Dermis blood vessel endothelial cell (primary cell): ENCODE measurements at places on chromosomes 13 and 19.

DNA sequence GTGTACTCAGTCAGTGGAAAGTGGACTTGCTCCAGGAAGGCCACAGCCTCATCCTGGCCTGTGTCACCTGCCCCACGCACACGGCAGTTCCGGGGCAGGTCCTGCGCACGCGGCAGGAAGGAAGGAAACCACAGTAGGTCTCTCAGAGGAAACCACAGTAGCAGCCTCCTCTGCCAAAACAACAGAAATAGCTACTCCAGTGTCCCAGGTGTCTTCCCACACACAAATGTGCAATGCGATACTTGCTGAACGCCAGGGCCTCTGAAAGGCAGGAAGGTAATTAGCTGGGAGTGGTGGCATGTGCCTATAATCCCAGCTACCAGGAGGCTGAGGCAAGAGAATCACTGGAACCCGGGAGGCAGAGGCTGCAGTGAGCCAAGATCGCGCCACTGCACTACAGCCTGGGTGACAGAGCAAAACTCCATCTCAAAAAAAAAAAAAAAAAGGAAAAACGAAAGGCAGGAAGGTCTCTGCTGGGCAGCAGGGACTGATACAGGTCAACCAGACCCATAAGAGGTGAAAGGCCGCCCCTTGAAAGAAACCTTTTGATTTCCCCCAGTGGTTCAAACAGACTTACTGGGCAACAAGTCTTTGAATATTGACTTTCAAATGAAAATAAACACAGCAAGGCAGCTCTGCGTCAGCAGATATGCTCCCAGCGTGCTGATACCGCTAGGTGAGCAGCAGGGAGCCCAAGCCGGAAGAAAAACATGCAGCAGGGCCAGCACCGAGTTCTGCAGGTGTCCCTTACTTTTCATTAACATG is 49.5 kb downstream of the CRYL1 start:
- peak; percentile 57 for DNase-seq

DNA sequence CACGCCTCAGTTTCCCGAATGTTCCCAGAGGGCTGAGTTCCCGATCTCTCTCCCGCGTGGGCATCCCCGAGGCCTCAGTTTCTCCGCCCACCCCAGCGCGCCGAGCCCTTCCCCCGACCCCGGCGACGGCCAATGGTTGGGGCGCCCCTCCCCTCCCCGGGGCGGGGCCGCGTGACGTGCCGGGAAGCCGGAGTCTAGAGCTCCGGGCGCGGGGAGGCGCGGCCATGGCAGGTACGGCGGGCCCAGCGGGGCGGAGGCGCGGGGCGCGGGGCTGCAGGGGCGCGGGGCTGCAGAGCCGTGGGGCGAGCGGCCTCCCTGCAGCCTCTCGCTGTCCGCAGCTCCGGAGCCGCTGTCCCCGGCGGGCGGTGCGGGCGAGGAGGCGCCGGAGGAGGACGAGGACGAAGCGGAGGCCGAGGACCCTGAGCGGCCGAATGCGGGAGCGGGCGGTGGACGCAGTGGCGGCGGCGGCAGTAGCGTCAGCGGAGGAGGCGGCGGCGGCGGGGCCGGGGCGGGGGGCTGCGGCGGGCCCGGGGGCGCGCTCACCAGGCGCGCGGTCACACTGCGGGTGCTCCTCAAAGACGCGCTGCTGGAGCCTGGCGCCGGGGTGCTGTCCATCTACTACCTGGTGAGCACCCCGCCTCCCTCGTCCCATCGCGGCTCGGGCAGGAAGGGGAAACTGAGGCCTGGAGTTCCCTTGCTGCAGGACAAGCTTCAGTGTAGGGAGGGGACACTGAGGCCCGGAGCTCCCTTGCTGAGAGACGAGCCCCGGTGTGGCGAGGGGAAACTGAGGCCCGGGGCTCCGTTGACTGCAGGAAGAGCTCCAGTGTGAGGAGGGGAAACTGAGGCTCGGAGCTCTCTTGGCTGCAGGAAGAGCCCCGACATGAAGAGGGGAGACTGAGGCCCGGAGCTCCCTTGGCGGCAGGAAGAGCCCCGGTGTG is at the start of gene MPND:
Gene MPND (plus strand): TSS at position 193 of the 938 bp plus-strand sequence. CDS start 32 bp downstream, at position 225.
- DNase-seq, result peak; percentile 89

DNA sequence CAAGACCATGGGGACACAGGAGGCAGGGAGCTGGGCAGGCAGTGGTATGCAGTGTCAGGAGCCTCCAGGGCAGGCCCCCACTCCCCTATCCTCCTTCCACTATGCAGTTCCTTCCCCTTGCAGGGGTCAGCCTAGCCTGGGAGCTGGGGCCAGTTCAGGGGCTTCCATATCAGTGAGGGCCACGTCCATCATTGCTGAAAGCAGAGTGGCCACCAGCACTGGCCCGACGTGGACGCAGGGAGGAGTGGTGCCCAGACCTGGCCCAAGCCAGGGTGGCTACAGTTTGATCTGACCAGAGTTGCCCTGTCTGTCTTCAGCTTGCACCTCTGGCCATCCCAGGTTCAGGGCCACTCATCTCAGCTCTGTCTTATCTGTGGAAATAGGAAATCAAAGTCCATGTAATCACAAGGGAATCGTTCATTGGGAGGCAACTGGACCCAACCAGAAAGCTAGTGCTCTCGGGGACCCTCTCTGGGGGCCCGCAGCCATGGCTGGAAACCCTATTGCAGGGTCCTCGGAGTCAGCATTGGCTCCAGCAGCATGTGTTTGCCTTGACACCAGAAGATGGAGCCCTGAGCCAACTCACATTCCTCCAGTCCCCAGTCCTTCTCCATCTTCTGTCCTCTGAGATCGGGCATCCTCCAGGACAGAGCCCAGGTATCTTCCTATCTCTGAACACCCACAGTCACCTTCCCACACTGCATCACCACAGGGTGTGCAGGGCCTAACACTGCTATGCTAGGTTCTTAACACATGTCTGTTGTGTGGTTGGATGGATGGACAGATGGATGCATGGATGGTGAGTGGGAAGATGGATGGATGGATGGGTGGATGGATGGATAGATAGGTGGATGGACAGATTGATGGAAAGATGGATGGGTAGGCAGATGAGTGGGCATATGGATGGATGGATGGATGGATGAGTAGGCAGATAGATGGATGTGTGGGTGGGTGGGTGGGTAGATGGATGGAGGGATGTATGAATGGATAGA is 75.7 kb upstream of the KCTD15 start:
- no peak for DNase-seq

GRCh38 chr19:40369797-40370196 is 20.2 kb downstream of the HIPK4 start:
- no peak for DNase-seq

DNA sequence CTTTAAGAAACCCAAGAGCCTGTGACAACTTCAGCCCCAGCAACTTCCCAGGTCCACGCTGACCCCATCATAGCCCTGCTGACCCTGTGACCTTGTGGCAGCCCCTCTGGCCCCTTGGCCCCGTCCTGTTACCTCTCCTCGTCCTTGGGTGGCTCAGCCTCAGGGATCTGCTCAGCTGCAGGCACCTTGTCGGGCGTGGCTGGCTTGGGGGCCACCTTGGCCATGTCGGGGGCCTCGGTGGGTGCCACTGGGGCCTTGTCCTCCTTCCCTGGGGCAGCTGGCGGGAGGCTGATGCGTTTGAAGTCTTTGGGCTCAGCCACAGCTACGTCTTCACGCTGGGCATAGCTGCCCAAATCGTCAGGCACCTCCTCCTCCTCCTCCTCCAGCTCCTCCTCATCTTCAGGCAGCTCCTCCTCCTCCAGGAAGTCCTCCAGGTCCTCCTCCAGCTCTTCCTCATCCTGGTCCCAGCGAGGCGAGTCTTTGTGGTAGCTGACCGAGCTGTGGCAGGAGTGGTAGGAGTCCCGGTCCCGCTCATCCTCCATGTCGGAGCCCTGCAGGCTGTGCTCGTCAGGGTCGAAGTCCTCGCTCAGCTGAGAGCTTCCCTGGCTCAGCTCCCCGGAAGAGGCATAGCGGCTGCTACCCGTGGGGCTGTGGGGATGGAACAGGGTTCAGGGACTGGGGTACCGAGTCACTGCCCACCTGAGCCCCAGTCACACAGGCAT is 32.2 kb downstream of the UNC13A start:
- DNase-seq, result no peak

DNA sequence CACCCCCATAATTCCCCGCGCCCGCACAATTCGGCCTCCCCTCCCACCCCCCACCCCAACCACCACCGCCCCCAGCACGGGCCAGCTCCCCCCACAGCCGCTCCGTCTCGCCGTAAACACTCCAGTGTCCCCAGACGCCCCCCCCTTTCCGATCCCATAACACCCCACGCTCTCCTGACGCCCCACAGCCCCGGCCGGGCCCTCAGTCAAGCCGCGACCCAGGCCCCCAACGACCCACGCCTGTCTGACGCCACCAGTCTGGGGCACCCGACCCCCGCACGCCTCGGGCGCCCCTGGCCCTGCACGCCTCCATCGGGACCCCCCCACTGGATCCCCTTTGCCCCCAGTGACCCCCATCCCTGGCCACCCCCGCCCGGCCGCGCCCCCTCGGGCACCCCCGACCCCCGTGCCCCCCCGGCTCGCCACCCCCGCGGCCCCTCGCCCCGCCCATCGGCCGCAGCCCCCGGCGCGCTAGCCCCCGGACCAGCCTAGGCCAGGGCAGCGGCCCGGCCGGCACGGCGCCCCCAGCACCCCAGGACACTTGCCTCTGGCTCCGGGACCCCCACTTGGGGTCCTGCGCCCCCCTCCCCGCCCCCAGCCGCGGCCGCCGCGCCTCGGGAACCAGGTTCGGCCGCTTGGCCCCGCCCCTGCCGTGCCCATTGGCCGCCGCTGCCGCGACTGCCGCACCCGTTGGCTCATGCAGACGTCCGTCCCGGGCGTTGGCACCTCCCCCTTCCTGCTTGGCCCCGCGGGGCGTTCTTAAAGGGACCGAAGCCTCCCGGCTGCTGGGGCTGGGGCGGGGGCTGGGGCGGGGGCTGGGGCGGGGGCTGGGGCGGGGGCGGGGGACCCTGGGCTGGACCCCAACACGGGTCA is at the start of gene FKBP8:
Gene FKBP8 (minus strand): TSS at position 633 of the 873 bp plus-strand sequence. CDS start 1,603 bp downstream, outside the sequence.
- peak; percentile 93 for DNase-seq

DNA sequence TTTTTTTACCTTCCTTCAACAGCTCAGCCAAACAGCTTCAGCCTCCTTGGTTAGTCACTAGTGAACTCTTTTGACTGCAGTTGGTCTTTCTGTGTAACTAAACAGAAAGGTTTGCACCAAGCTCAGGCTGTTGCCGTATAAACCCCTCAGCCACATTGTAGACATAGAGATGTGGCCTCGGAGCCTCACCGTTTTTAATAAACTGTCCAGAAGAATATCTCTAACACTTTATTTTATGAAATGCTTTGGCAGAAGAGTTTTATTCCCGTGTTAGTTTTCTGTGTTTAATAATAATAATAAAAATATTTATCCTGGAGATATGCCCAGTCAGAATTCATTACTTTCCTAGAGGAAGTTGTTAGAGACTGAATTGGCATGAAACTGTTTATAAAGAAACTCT is 171.7 kb upstream of the MAB21L1 start:
- no peak for DNase-seq

DNA sequence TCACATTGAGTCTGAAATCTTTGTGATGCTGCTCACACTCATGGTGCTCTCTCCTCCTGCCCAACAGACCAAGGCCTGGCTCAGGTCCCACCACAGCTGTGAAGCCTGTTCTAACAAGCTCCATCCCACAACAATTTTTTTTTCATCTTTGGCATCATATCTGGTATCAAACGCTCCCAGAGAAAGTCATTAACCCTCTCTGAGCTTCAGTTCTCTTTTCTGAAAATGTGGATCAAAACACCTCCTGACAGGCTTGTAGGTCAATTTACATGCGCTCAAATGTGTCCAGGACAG is 224.4 kb downstream of the LACC1 start:
- no peak for DNase-seq

- peak; percentile 36 for DNase-seq
Observed at GRCh38 chr19:38647966-38648768, 718 bp downstream of the ACTN4 start.

DNA sequence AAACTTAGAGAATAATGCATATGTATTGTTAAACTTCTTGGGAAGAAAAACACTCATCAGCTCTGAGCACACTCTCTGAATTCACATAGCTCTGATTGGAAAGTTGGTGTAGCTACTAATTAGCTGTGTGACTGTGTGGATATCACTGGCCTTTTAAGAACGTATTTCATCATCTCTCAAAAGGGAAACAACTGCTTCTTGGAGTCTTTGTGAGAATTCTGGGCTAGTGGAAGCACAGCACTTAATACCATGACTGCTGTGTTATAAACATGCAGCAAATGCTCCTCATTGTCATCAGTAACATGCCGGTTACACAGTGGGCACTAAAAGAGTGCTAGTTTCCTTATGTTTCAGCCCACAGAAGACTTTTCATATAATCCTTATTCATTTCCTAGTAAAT is 220.9 kb upstream of the CSNK1A1L start:
- no peak for DNase-seq

DNA sequence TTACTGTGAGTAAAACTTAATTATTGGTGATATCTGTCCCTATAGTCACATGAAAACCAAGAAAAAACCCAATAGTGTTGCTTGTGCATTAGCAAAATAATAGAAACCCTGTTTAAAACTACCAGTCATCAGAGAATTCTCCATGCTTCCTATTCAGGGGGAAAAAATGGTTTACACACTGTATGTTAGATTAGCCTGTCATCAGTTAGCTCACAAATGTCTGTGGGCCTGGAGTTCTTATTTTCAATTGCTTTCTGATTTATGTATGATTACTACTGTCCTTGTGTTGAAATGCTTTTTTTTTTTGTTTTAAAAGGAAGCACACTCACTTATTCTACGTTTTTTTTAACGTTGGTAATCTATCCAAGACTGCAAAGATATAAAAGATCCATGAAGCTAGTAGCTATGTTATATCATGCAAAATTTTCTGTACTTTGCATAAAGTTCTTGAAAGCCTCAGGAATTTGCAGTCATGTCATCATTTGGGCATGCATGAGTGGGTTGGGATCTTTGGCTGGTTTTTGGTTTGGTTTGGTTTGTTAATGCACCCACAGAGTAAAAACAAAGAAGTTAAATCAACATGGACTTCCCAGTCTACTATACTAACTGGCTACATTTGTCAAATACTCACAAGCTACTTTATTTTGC is 25.9 kb downstream of the RXFP2 start:
- DNase-seq, result no peak

DNA sequence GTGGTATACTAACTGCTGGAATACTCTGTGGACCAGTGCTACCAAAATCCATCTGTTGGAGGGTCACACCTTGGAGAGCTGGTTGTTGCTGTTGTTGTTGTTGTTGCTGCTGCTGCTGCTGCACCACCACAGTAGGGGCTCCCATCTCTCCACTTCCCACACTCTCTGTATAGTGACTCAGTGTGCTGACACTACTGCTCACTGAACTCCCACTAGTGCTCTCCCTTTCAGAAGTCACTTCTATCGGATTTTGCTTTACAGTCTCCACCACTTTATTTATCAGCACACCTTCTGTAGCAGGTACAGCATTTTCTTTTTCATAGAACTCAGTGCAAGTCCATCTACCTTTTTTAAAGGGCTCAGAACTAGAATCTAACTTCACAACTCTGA is 1.7 kb downstream of the TSC22D1 start:
- peak; percentile 6 for DNase-seq

DNA sequence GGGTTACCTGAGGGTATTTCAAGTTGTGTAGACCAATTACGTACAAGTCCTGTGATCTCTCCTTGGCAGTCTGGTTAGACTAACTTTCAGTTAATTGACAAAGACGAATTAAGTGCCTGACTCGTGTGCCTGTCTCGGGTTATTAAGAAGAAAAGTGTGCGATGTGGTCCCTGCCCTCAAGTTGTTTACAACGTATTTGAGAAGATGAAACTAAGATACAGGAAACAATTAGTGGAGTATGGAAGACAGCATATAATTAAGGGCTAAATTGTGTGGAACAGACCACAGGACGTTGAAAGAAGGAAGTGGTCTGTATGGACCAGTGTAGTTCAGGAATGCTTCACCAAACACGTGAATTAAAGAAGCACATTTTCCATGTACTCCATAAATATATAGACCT is 49.2 kb downstream of the KLF5 start:
- DNase-seq, result no peak
